ENCODE measurements at places on chromosomes 6 and 20. TPM values are rescaled to one million over a fixed set of nuclear protein-coding genes. Genes with fewer than 3 reads are reported as not detected.

The PSORS1C2 gene
- not detected for total RNA-seq

The RSPH3 gene
- total RNA-seq = 6.7 TPM

The C20orf144 gene
- total RNA-seq = not detected

The RHAG gene
- not detected for total RNA-seq

The HLA-DPA1 gene
- 82.5 TPM for total RNA-seq
